ENCODE measurements at places on chromosomes 6 and 20.

DNA sequence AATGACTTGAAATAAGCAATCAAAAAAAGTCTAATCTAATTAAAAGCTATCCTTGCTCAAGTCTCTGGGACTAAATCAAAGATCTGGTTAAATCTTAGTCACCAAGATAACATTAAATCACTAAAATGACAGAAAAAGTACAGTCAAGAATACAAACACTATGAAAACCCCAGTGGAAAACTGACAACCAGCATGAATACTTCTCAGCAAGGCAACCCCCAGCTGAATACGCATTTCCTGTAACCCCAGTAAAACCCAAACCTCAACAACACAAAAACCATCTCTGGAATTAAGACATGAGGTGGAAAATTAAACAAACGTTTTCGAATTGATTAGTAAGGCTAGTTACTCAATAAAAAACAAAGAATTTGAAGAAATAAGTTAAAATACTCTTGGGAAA is 23.7 kb upstream of the ZC3H12D start:
- DNase-seq: no peak

DNA sequence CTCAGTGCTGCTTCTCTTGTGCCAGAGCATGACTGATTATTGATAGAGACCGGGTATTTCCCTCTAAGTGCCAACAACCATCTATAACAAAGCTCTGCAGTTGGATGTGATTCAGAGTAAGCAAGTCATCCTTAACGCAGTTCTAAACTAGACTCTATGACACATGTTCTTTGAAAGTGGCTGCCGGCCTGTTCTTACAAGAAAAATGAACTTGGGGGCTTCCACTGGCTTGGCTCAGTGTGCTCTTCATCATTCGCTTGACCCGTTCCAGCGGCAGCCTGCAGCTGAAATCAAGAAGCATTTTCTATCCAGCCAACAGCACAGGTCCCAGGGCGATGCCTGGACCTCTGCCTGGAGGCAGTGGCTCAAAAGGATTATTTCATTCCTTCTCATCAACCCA is 29.8 kb downstream of the GFOD1 start:
- DNase-seq: no peak

DNA sequence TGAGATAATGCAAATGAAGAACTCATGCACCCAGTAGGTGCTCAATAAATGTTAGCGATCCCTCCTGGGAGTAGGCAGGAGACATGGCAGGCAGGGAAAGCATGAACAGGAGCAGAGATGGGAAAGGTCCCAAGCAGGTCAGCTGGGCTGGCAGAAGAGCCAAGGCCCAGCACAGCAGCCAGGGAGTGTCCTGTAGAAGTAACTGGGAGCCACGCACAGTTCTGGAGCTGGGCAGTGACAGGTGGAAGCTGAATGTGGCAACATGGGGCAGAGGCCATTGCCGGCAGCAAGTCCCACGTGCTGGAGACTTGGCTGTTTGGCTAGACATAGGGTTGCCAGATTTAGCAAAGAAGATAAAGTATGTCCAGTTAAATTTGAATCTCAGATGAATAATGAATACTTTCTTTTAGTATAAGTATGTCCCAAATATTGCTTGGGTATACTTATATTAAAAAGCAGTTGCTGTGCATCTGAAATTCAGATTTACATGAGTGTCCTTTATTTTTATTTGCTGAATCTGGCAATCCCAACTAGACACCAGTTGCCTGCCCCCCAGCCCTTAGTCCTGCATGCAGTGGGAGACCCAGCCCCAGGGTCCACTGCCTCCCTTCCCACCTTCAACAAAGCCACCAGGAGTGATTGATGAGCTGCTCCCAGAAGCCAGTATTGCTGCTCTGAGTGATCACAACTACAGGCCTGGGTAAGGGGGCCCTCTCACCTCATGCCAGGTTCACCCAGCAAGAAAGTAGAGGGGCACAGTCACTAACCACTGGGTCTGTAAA is 3.7 kb upstream of the LPIN3 start:
- no peak for DNase-seq

- DNase-seq: no peak
Observed at GRCh38 chr6:64890609-64891008, 816.4 kb downstream of the EYS start.

Measured in Jurkat, Clone E6-1 (cell line).